Fibroblast of skin of right quadriceps (primary cell): ENCODE measurements at places on chromosomes 5 and 9.

GRCh38 chr5:111017731-111018130 is 53.8 kb upstream of the TSLP start:
- DNase-seq: peak; percentile 19

DNA sequence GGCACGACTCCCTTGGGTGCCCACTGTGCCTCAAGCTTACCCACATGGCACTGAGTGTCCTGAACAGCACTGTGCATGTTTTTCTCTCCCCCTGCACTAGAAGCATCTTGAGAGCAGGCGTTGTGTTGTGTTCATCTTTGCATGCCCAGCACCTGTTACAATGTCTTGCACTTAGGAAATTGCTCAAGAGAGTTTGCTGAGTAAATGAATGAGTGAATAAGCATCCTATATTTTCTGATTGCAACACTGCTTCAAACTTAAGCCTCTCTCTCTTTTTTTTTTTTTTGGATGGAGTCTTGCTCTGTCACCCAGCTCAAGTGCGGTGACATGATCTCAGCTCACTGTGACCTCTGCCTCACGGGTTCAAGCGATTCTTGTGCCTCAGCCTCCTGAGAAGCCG is 94.5 kb downstream of the LMNB1 start:
- DNase-seq: no peak

- DNase-seq: no peak
These were observed 100.0 kb downstream of the MCTP1 start for GRCh38 chr5:95184924-95185323.

GRCh38 chr9:128916204-128916603 is 4.6 kb upstream of the PHYHD1 start:
- no peak for DNase-seq

- no peak for DNase-seq
These were observed 76.1 kb downstream of the SLC44A1 start for GRCh38 chr9:105320568-105320967.

- no peak for DNase-seq
These were observed 262.0 kb downstream of the SAXO1 start for GRCh38 chr9:18771011-18771410.

DNA sequence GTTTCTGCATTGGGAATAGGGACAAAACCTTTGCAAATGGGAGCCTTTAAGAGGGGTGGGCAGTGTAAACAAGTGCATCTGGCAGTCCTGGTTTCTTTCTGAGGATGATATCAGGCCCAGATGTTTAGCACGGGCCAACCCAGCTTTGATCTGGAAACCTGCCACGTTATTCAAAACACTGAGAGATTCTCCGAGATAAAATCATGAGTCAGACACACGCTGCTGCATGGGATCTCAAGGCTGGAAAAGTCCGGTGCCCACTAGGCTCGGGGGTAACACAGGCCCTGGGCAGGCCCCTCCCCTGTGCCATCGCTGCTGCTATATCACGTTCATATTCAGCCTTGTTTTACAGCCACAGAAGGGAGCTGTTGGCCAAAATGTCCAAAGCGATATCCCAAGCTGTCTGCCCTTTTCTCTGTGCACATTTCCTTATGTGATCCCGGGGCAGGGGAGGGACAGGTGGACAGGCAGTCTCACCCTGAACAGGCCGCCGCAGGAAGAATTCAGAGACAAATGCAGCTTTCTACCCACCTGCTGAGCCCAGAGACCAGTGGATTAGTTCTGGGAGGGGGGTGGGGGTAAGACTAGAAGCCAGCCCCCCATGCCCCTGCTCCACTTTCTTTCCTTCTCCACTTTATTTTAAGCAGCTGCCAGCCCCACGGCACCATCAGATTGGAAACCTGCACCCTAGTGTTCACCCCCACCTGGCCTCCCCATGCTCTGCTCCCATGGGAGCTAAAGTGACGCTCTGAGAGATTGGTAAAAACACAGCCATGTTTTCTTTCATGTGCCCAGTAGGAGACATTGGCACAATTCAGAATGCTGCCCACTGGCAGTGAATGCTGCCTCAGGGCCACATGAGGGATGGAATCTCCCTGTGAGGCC is 63.1 kb downstream of the TMOD1 start:
- peak; percentile 31 for DNase-seq

DNA sequence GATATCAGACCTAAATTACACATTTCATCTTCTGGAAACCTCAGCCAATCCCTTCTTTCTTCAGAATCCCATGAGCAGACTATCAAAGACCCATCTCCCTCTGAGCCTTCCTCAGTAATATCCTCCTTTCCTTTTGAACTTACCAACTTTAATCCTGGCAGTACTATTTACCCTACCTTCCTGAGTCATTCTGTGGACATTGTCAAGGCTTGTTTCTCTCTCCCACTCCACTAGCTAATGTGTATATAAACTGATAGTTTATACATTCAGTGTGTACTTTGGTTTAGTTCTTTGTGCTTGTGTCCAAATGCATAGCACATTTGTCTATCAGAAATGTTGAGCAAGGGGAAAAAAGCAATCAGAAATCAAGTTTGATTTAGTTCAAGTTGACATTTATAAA is 568.3 kb downstream of the CSNK1G3 start:
- no peak for DNase-seq

DNA sequence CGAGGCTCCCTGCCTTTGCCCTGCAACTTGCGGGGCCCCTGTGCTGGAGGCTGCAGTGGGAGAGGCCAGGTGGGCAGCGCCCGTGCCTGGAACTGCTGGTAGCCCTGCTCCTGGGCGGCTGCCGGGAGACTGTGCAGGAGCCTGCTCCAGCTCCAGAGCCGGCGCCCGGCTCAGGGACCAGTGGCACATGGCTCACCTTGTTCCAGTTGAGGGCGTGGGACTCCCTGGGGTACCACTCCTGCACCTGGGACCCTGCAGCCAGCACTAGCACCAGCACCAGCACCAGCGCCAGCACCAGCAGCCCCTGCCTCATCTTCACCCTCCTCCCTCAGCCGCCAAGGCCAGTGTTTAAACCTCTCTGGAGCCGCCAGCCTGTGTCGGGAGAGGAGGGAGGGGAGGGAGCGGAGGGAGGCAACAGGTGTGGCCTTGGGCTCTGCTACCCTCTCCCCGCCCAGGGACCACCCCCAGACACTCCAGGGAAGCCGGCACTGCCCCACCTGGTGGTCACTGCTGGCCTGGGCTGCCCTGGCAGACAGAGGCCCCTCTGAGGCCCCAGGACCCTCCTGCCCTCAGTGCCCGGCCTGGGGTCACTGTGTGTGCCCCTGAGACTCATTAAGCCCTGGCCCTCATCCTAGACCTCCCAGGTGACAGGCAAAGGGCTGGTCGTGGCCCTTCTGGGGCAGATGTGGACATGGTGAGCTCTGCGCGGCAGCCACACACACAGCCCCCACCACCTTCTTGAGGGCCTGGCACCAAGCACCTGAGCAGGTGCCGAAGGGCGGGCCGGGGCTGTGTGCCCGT is at the start of gene LCN10:
Gene LCN10, minus strand, starts transcription at position 350 of the 801 bp plus-strand sequence. Its CDS starts 37 bp downstream, at position 313.
- no peak for DNase-seq

DNA sequence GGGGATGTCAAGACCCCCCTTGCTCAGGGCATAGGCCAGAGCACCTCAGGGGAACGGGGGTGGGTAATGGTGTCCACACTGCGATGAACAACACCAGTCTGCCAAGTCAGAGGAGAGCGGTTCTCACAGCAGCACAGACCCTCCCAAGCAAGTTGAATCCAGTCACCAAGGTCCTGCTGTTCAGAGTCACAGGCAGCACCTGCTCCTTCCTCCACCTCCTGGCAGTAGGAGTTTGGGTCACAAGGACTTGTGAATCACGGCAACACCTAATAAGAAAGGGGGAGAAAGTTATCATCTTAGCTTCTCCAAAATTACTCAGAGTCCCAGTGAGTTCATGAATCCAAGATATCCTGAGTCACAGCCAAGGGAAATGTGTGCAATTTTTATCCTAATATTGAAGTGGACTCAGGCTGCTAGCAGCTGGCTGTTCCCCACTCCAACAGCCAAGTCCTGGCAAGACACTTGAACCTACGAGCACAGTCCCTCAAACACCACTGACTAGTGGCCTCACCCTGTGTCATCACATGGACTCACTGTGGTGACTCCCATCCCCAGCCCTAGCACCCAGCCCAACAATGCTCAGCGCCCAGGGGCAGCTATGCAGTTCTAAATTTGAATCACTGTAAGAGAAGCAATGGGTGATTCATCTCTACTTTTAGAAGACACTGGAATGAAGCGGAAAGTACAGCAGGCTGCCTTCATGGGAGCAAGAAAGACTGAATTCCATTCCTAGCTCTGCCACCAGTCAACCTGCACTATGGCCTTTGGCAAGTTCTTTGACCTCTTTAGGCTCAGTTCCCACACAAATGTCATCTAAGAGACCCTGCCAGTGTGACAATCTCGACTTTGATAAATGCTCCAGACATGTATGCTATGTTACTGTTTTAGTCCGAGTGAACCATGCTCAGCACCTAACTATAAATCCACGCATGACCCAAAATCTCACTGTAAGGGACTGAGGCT is 113.7 kb downstream of the KLHL3 start:
- DNase-seq: peak; percentile 64

- no peak for DNase-seq
These were observed 45.6 kb upstream of the RNF130 start for GRCh38 chr5:180117000-180117725.

DNA sequence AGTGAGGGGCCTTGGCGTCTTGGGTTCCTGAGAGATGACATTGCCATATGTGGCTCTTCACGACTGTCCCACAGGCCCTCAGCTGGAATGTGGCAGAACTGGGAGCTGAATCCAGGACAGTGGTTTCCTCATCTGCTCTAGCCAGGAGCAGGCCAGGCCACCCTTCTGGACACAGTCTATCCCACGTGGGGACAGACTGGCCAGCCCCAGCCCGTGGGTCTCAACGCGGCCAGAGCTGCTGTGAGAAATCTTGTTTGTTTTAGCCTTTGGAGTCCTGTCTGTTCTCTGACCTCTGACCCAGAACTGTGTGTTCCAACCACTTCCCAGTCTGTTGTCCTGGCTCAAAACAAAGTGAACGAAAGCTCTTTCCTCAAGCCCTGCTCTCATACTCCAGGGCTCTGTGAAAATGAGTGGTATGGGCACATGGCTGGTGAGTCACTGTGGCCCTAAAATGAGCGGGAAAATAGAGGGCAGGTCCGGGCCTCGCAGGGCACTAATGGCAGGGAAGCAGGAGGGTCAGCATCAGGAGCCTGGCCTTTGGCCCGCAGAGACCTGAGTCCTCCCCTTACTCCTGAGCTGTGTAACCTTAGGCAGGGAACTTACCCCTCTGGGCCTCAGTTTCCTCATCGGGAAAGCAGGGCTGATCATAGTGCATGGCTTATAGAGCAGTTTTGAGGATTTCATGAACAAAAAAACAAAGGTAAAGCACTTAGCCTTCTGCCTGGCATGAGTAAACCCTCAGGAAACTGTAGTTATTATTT is 34.8 kb upstream of the GLRX start:
- DNase-seq: no peak

DNA sequence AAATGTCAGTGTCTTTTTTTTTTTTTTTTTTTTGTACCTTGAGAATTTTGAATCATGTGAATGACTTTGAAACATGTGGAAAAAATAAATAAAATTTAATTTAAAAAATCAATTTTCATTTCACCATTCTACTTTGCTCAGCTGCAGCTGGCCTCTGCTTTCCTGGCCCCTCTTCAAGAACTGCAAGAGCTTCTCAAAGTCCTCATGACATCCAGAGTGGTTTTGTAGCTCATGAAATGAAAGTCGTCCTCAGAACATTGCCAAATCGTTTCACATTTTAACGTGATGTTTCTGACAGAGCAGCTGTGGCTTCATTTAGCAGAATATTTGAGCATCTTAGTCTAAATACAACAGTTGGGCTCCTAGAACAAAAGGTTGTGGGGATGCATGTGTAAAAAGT is 47.9 kb upstream of the TMEM215 start:
- DNase-seq: no peak

DNA sequence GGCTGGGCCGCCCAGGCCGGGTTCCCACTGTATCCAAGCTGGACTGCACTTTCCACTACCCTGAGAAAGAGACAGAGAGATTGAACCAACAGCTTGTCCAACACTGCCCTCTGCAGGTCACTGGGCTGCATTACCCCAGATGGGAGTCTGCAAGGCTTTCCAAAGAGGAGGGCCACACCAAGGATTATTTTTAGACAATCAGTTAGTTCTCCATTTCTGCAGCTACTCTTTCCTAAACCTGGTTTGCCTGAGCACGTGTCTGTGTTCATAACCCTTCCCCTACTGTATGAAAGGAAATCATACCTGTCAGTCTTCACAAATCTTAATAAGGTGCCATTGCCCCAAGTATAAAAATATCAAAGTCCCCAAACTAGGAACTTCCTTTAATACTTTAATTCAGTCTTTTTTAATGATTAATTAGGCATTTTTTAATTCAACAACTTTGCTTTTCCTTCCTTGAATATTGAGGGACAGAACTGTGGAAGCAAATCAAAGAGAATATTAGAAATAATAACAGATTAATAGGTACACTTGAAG is 13.4 kb upstream of the FGF1 start:
- peak; percentile 78 for DNase-seq

GRCh38 chr9:98272083-98272482 is 16.6 kb upstream of the TBC1D2 start:
- no peak for DNase-seq

DNA sequence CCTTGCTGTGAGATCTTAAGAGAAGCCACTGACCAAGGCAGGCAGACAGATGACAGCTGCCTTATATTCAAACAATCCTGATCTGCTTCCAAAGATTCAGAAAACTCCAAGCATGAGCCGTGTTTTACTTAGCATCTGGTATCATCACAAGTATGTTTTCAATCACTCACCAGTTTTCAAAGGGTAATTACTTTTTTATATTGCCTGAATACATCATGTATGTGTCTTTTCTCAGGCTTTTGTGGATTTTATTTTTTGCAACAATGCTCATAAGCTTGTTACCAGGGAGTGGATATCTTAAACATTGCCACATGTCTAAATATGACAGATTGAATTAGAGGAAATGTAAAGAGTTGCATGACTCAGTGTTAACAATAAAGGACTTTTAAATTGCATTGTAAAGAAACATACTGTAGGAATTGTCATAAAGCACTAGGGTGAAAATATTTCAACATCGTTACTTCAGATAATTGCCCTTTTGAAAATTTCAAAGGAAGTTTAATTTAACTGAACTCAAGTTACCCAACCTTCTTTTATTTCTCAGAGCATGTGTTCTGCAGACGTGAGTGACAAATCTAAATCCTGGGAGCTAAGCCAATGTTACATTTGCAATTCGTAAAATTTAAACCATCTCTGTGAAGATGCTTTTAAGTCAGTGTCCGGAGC is 326.1 kb downstream of the PLK2 start:
- DNase-seq: peak; percentile 95

- peak; percentile 55 for DNase-seq
These were observed 18.4 kb upstream of the CNTLN start for GRCh38 chr9:17116400-17116837.

GRCh38 chr9:124035001-124035650 is 23.6 kb downstream of the LHX2 start:
- DNase-seq: no peak

- peak; percentile 26 for DNase-seq
These were observed 117.8 kb downstream of the PTTG1 start for GRCh38 chr5:160539431-160539830.

DNA sequence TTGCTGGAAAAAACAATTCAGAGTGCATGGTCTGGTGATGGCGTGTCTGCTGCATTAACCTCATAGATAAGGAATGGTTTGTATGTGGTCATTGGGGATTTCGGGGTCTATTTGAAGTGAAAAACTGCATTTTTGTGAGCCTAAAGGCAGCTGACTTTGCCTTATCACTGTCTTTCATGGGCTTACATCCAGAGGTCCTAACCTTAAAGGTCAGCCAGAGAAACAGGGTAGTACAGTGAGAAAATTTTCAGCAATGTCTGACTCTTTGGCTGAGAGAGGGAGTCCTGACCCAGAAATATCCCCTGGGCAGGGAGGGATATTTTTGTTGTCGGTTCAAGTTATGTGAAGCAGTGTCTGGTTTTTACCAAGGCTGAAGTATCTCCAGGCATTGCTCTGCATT is 5.7 kb downstream of the PCSK5 start:
- DNase-seq: no peak
